Esophagus squamous epithelium (tissue), 5 donors: ENCODE measurements at places on chromosomes 2 and 18.

GRCh38 chr2:27308359-27308881, at the start of gene UCN:
UCN (minus strand) TSS chr2:27308445; CDS start chr2:27307895, 550 bp downstream.
- DNase-seq: no peak

GRCh38 chr2:102387763-102388546, 32.4 kb downstream of the IL18R1 start:
- no peak for DNase-seq

DNA sequence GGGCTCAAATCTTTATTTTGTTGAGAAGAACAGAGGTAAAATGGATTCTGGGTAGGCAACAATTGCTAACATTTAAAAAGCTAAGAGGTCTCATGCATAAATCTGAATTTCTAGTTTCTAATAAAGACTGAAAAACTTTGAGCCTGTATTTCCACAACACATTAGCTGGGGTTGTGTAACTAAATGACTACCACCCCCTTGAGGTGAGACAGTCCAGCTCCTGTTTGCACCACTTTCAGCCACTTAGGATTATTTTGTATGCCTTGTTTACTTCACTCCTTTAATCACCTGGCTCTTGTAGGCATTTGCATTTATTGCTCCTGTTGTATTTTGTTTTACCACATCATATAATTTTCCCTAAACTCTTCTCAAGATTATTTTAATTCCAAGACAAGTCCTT, 376.6 kb downstream of the PTH2R start:
- no peak for DNase-seq

GRCh38 chr2:10620481-10620880, 69.3 kb downstream of the NOL10 start:
- no peak for DNase-seq

- no peak for DNase-seq
Measured at GRCh38 chr2:215914054-215914776, 99.1 kb downstream of the MREG start.

DNA sequence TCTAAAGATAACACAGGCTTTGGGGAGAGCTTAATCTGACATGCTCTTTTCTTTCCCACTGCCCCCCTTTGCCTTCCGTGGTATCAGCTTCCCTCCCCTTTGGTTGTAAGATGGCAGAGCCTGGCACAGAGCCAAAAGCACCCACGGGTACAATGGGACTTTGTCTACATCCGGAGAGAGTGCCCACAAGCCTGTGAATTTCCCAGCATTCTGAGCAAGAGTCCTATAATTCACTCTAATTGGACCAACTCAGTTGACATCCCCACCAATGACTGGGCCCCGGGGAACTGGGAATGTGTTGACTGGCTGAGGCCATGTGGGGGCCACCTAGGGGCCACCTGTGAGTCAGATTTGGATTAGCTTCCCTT, 20.1 kb upstream of the C2orf72 start:
- no peak for DNase-seq

- DNase-seq: no peak
Measured at GRCh38 chr2:79715338-79715737, 202.5 kb downstream of the CTNNA2 start.

DNA sequence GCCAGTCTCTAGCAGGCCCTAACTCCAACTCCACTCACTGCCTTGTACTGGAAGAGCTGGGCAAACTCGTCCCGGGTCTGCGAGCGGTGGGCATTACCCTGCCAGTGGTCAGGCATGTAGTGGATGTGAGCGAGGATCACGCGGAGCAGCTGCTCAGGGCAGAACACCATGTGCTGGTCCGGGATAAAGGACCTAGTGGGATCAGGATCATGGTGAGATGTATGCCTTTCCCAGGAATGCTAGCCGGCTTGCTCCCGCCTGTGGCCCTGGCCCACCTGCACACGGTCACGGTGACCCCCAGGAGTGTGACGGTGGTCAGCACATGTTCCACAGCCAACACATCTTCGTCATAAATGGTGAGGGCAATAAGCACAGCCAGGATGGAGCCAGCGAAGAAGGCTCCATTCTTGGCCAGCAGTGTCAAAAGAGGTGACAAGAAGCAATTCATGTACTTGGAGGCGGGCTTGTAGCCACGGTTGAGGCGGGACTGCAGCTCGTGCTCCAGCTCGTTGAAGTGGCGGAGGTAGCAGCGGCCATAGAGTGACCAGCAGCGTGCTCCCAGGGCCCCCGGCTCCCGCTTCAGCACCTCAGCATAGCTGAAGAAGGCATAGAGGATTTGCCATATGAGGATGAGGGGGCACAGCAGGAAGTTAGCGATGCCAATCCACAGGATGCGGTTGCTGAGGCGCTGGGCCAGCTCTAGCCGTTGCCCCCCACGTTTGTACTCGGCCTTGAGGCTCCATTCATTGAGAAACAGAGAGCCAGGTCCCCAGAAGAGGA, 5.3 kb upstream of the ABCB6 start:
- no peak for DNase-seq

- DNase-seq: no peak
Measured at GRCh38 chr2:6008186-6008585, 316.0 kb downstream of the SOX11 start.

- no peak for DNase-seq
Measured at GRCh38 chr18:26457611-26458353, 90.6 kb downstream of the KCTD1 start.

DNA sequence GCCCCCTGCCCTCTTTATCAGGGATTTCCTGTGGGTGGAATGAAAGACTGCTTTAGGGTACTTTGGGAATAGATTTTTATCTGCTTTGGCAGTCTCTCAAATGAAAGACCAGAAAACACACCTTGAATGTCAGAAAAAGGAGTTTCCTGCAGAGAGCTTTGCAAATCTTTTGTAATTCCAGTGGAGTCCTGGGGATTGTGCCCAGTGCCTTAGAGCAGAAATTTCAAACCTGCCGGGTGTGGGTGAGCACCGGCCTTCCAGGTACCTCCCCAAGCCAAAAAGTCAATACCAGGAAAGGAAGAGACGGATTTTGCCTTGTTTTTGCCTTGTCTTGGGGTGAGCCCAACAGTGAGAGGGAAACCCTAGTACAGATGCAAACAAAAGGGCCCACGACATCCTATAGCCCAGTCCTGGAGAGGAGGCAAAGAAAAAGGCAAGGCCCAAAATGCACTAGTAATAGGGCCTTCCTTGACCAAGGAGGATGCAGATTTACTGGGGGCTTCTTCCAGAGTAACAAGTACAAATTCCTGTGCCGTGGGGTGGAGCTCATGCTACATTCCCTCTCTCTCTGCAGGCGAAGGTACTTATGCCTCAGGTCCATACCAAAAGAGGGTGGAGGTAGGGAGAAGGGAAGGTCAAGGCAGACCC, 36.4 kb downstream of the FOXI3 start:
- no peak for DNase-seq

DNA sequence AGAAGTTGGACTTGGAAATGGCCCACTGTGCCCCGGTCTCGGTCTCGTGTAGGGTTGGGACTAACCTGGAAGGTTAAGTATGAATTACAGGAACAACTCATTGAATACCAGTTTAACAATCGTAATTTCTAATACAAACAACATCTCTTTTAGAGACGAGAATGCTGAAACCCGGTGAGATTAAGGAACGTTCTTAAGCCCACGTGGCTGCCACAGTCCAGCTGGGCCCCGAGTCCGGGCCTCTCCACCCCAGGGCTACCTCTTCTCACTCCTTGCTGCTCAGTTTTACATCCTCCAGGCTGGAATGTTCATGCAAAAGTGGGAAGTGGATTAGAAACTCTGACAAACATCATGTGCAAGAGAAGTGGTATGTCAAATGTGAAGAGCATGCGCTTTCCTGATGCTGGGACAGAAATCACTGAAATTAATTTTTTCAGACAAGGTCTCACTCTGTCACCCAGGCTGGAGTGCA, 29.4 kb downstream of the NGEF start:
- DNase-seq: no peak

- DNase-seq: no peak
Measured at GRCh38 chr2:227606476-227606875, 7.8 kb downstream of the SCYGR2 start.

DNA sequence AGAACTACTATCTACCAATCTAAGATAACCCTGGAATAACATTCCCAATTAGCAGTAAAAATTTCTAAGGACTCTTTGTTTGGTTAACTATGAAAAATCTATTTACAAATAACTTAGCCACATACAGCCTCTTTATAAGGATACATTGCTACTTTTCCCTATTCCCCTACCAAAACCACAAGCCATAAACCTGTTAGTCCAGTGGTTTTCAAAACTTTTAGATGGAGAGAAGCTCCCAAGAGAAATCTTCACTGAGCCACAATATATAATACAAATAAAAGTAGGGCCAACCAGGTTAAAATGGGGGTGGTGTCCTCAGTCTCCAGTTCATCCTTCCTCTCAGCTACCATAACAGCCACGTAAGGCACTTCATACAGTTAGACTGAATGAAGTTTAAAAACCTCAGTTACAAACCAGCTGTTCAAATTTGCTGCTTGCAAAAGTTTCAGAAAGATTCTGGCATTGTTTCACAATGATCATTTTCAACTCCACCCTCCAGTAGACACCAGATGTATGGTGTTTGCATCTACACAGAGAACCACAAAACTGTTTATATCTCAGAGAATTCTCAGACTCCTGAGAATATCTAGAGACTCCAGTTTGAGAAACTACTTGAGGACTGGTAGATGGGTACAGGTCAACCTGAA, 26.0 kb downstream of the SOS1 start:
- no peak for DNase-seq

- DNase-seq: no peak
Measured at GRCh38 chr2:158745067-158745865, 49.9 kb upstream of the DAPL1 start.

DNA sequence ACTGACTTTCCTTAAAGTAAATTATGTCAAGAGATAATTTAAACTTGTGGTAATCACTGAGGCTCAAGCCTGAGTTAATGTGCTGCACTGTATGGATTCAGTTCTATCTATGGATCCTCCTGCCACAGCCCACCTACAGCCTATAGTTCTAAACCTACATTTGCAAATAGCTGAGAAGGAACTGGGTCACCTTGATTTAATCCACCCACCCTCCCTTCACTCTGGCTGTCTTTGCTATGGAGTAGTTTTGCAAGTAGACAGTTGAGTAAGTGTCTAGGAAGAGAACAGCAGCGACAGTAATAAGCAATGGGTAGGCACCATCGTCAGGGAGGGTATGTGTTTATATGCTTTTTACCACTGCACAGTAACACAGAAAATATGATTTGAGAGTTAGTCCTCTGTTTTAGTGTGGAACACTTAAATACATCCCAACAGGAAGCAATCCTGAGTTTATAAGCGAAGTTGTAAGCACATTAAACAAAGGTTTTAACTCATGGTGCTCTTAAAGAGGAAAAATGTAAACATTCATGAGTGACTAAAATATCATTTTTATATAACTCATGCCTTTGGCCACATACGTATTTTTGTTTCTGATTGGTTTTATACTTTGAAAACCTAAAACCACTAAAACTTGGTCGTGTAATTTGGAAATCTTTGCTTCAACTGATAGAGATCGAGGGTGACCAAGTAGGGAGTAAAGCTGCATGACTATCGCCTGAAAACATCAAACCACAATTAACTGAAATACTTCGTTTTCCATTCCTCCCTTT, 36.3 kb upstream of the CHRNA1 start:
- no peak for DNase-seq

- no peak for DNase-seq
Measured at GRCh38 chr2:156300337-156300736, 32.2 kb downstream of the NR4A2 start.

DNA sequence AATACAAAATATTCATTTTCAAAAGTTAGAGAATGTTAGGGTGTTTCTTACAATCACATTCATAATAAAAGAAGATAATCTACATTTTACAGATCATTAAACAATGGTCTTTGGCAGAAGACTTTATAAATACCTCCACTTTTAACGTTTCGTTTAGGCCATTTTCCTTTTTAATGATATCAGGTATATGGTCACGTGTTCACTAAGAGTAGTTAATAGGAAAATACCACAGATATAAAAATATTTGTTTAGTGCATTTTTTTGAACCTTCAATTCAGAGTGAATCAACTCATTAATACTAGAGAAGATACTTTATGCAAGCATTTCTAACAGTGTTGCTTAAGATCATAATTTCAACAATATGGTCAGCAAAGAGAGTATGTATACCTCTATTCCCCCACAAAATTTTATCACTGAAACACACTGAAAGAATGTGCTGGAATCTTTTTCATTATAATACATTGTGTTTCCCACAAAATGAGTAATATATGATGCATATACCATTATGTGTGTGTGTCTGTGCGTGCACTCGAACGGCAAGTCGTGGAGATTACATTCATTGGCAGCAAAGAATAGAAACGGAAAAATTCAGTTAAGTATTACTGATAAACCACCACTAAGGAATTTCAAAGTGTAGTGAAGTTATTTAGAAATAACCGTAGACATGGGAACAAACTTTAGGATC, 319.9 kb upstream of the THUMPD2 start:
- no peak for DNase-seq

GRCh38 chr18:8834881-8835280, 129.5 kb downstream of the MTCL1 start:
- DNase-seq: no peak

GRCh38 chr2:199462956-199463692, 5.4 kb upstream of the SATB2 start:
- DNase-seq: no peak

GRCh38 chr2:85269959-85270358, 57.8 kb downstream of the TGOLN2 start:
- DNase-seq: no peak

DNA sequence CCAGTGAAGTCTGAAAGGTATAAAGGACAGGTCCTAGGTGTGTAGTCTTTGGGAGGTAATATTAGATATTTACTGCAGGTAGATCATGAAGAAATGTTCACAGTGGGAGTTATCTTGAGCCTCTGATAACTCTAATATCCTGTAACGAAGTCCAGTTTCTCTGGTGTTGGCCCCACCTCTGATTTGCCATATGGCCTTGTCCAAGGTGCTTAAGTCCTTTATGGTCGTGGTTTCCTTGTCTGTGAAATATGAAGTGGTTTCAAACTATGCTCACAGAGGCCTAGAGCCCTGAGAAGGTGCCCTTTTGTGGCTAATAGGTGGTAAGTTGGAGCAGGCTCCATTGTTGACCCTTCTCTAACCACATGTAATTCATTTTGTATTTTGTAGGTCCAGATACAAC, 190.7 kb downstream of the ICOS start:
- DNase-seq: no peak

DNA sequence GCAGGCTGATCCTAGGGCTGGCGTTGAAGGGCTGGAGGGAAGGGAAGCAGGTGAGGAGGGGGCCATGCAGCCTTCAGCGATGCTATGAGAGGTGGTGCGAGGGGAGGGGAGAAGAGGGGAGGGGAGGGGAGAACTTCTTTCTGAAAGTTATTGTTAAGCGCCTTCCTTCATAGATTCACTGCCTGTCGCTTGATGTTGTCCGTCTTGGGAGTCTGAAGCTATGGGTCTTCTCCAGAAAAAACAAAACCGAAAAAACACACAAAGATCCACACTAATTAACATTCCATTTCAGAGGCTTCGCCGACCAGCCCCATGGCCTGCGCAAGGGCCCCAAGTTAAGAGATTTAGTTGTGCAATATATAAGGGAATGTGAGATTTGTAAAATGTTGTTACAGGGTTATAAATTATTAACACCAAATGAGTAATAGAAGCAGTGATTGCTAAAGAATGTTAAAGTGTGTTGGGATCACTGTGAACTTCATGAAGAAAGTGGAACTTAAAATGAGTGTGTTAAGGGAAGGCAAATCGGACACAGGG, 758 bp downstream of the CFAP221 start:
- DNase-seq: no peak
